IPS DF 6.9 (cell line): ENCODE measurements at places on chromosomes 2 and 18.

DNA sequence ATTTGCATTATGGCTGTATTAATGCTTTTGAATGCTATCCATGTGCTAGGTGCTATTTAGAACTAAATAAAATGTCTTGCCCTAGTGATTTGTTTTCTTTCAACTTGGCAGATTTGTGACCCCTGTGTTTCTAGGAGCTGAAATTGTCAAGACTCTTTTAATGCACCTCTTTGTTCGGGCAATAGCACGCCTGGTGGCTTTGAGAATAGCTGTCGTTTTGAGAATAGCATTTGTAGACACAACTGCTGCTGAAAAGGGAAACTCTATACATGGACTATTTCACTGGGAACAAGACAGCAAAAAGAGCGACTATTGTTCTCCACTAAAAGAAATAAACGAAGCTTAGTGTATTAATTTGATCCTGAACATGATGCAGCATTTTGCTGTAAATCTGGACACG lies 352.1 kb upstream of the ZNF521 start:
- no peak for DNase-seq

- no peak for DNase-seq
These were observed 35.5 kb upstream of the BMP10 start for GRCh38 chr2:68906716-68907115.

GRCh38 chr2:241237949-241238371 lies 49.5 kb downstream of the ANO7 start:
- no peak for DNase-seq

DNA sequence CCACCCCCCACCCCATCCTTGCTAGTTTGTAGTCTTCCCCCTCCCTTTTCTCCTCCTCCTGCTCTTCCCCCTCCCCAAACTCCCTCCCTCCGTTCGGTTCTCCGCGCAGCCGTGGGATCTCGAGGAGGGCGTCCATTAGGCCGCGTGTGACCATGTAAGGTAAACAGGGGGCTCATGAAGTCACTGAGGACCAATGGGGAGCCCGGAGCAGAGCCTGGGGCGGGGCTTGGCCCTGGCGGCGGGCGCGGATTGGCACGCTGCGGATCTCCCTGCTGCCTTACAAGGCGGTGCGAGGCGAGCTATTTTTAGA lies 246 bp upstream of the KLF7 start:
- peak; percentile 96 for DNase-seq

- no peak for DNase-seq
These were observed 64.3 kb downstream of the ACKR3 start for GRCh38 chr2:236633775-236634560.

- no peak for DNase-seq
These were observed 20.9 kb upstream of the SLC35F5 start for GRCh38 chr2:113777371-113777770.

- no peak for DNase-seq
These were observed 1.8 kb downstream of the NMI start for GRCh38 chr2:151287513-151288250.

- no peak for DNase-seq
These were observed 78.2 kb upstream of the DAPL1 start for GRCh38 chr2:158716921-158717320.

- no peak for DNase-seq
These were observed 1348.0 kb upstream of the TMEFF2 start for GRCh38 chr2:193542762-193543161.

- DNase-seq: no peak
These were observed 199.2 kb downstream of the KLHL29 start for GRCh38 chr2:23584054-23584745.

- peak; percentile 27 for DNase-seq
These were observed 428.3 kb downstream of the NCKAP5 start for GRCh38 chr2:133139847-133140533.

GRCh38 chr18:77173275-77174030 lies 40.9 kb upstream of the MBP start:
- no peak for DNase-seq

DNA sequence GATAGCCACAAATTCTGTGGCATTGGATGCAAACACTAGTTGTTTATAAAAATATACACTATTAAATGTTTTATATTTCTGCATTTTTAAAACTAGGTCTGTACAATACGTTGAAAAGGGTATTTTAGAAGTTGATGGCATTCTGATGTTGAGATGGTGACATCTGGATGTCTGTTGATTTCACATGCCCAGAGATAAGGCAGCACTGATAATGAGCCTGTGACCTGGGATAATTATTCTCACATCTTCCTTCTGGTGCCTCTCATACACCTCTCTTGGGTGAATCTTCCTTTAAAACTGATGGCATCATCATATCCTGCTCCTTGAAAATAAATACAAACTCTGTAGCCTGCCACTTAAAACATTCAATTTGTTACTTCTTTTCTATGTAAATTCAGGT lies 208.6 kb downstream of the NYAP2 start:
- DNase-seq: no peak

DNA sequence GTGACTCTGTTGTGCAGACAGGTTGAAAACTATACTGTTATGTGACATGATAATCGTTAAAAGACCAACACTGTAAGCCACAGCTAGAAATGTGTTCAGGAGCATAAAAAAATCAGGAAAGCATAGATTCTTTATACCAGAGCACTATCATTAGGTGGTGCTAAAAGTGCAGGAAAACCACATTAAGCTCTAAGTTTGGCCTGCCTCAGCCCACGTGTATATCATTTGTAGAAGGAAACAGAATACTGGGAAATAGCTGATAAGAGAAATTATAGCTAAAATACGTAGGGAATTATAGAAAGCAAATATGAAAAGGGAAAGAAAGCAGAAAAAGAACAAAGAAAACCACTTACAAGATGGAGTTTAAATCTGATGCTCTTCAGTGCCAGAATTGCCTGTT lies 26.5 kb upstream of the C2orf74 start:
- no peak for DNase-seq

DNA sequence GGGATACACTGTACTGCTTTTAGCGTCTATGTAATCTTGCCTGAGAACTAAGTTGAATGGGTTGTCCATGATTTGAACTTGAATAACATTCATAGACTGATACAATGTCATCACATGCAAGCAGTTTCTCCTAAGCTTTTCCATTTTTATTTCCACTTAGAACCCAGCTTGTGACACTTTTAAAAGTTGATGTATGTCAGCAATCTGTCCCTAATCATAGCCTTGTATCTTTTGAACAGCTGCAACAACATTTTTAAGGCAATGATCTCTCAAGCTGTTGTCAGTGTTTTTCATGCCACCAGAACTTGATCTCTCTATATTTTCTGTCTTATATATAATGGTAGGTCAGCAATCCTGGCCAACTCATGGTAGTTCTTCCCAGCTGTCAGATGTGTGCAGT lies 185.0 kb downstream of the DOK6 start:
- DNase-seq: no peak

DNA sequence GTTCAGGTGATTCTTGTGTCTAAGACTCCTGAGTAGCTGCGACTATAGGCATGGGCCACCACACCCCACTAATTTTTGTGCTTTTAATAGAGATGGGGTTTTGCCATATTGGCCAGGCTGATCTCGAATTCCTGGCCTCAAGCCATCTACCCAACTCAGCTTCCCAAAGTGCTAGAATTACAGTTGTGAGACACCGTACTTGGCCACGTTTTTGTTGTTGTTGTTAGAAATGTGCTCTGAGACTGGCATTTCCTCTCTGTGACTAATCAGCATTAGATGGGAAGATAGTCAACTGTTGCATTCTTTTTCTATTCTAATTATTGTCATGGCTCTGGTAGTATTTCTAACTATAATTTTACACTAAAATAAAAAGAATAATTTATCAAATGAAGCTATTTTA lies 191.7 kb downstream of the CAMKMT start:
- DNase-seq: no peak

DNA sequence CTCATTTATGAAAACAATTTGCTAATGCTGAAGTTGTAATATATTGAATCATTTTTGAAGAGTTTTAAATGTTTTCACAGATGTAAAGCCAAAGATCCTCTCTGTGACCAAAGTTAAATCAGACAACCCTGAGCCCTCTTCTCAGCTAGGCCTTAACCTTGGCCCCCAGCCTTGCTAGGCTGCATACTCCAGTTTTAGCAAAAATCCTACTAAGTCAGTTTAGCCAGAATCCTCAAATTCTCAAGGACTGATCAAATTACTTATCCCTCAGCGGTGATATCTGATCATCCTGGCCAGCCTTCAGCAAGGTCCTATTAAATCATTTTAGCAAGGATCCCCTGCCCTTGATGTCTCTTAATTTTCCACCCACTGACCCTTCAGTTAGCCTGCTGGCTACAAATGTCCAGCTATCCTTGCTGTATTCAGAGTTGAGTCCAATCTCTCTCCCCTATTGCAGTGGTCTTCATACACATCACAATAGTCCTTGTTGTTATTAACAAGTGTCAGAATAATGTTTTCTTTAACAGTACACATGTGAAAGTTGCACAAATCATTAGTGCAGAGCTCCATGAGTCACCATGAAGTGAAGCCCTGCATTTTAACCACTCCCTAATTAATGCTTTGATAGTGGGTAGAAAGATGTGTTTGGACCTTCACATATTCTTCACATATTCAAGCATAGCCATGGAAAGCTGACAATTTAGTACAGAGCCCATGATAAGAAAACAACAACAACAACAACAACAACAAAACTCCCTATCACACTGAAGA lies 206.4 kb downstream of the NBAS start:
- DNase-seq: no peak

- DNase-seq: no peak
These were observed 31.8 kb downstream of the CREG2 start for GRCh38 chr2:101355401-101356054.

- DNase-seq: no peak
These were observed 49.9 kb downstream of the KCNIP3 start for GRCh38 chr2:95346738-95347671.

GRCh38 chr2:86263956-86264355 lies 64.7 kb downstream of the MRPL35 start:
- DNase-seq: no peak

DNA sequence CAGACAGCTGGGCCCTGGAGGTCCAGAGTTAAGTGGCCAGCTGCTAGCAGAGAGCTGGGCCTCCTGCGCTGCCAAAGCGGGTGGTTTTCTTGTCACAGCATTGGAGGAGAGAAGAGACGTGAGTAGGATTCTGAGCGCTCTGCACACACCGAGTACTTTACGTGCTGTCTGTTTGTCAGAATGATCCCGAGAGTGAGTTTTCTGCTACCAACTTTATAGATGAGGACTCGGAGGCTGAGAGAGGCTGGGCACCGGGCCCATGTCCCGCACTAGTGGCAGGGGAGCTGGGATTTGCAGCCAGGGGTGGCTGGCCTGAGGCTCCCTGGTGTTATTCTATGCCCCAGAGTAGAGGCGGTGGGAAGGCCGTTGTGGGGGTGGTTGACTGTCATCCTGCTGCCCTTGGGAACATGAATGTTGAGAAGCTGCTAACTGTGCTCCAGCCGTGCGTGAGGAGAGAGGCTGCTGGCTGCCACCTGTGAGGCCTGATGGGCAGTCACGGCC lies 36.3 kb upstream of the MBP start:
- no peak for DNase-seq
